ENCODE measurements at places on chromosomes 7 and 10.

- DNase-seq: no peak
These were observed 177.2 kb downstream of the SH3PXD2A start for GRCh38 chr10:103678178-103678526.

DNA sequence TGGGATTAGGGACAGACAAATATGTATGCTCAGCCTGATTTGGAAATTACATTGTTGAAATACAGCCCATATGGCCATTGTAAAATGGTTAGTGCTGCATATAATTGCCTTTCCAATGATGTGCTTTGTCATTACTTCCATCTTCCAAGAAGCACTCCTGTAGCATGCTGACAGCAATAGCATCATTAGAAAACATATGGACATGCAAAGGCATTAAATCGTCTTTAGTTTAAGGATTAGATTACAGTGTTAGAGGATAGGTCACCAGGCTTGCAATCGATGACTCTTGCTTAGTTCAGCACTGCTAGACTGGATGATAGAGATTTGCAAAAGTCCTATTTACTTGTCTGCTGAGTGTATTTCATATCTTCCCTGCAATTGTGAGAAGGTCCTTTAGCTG lies 17.4 kb downstream of the AUTS2 start:
- DNase-seq: no peak

DNA sequence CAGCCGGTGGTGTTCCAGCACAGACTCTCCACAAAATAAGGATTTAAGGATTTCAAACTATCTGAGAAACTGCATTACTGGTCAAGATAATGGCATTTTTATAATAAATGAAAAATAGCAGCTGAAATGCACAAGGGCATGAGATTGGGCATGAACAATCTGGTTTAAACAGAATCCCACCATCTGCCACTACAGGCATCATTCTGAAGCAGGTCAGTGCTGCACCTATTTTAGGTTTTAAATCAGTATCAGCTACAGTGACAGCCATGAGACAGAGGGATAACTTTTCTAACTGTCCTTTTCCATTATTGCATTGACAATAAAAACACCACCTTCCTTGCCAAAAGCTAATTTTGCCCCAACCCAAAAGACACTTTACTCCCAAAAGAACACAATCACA lies 186.8 kb downstream of the ETV1 start:
- no peak for DNase-seq

- DNase-seq: no peak
These were observed 43.4 kb upstream of the TARP start for GRCh38 chr7:38316733-38317360.

DNA sequence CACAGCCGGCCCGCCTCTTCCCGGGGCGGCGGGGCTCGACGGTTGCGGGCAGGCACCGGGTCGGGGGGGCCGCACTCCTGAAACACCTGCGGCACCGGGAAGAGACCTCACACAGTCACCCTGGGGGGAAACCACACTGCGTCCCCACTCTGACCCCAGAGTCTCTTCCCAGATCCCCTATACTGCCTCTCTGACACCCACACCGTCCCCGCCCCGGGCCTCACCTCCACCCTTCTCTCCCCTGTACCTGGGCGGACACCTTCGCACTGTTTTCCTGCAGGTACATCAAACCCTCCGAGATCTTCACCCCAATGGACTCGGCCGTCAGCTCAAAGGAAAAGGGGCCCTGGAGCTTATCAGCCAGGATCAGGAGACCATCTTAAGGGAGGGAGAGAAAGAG lies 3.4 kb upstream of the GAL3ST4 start:
- peak; percentile 69 for DNase-seq

DNA sequence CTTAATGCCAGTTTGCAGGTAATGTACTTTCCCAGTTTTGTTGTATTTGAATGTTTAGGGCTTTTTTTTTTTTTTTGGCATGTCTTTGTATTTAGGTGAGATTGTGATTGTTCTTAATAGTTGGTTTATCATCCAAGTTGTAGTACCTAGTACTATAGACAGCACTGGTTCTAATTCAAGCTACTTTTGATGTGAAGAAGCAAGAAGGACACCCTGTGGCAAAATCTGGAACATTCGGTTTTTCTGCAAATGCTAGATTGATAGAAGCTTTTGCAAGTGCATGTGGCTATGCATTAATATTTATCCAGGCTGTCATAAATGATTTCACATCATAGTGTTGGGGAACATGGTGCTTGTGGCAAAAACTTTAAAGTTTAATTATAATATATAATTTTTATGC lies 248.9 kb downstream of the FOXP2 start:
- no peak for DNase-seq

GRCh38 chr10:98444314-98445006 lies 2.3 kb downstream of the HPS1 start:
- no peak for DNase-seq

- DNase-seq: no peak
These were observed 14.3 kb upstream of the ARMC3 start for GRCh38 chr10:22913474-22914092.

DNA sequence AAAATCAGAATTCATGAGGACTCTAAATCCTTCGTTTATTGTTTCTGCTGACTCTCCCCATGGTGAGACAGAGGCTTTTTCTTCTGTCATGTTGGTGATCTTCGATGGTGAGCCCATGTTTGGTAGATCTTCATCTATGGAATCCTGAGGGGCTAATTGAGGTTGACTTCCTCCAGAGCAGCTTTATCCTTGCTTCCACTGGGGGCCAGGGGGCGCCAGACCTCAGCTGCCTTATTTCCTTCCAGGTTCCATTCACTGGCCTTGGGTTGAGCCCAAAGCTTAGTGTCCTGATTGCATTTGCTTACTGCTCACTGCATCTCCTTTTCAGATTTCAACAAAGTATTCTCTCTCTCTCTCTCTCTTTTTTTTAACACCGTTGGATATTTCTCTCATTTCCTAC lies 80.7 kb downstream of the GCC1 start:
- DNase-seq: peak; percentile 88

GRCh38 chr7:157795643-157796042 lies 458.8 kb downstream of the DNAJB6 start:
- DNase-seq: no peak

- no peak for DNase-seq
These were observed 134.3 kb downstream of the GRK5 start for GRCh38 chr10:119341459-119342301.

- no peak for DNase-seq
These were observed 24.5 kb downstream of the SNX13 start for GRCh38 chr7:17915796-17916195.

DNA sequence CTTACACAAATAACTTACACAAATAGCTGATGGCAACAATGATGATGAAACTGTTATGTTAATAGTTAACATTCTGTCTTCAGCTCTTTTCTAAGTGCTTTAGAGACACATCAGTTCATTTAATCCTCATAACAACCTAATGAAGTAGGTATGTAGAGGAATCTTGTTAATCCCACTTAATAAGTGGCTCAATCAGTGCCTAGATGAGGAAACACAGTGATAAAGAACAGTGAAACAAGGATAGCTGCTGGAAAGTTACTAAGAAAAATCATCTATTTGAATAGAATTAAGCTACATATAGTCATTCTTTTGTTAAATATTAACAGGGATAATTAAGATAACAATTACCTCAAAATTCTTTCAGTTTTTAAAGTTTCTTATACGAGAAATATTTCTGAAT lies 487.6 kb downstream of the ARL4A start:
- DNase-seq: no peak

GRCh38 chr7:65239707-65240352 lies 133.8 kb upstream of the ZNF92 start:
- peak; percentile 94 for DNase-seq

Measured in endodermal cell (in vitro differentiated cells).